ENCODE measurements at places on chromosomes 6 and 20.

DNA sequence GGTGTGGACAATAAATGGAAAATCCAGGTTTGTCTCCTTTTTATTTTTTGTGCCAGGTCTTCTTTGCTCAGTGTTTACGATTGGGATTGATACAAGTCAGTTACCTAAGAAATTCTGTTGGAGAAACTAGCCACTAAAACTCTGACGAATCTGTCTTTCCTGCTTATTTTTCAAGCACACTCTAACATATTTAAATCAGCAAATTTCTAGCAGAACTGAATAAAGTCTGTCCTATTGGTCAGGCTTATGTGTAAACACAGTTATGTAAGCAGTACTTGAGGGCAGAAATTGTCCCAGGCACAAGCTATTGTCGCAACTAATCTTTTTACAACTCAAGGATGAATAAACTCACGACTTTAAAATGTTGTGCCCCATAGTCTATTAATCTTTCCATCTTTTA is 12.1 kb upstream of the EXOC2 start:
- no peak for DNase-seq

GRCh38 chr6:142784344-142784743 is 160.6 kb downstream of the HIVEP2 start:
- DNase-seq: no peak

DNA sequence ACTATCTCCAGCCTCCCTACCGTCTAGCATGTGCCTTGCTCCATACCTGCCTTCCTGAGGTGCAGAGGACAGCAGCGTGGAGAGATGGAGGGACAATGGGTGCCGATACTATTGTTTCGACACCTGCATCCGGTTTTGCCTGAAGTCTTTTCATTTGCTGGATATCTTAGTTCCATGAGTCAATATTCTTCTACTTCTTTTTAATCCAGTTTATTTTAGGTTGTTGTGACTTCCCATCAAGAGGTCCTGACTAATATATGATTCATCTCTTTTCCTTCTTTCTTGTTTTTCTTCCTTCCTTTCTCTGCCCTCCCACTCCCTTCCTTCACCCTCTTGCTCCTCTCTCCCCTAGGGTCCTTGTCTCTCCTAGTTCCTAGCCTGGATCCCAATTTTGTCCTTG is 91.4 kb downstream of the CDH26 start:
- DNase-seq: no peak

- DNase-seq: peak; percentile 26
These were observed 6.0 kb downstream of the NUS1 start for GRCh38 chr6:117681162-117681741.

DNA sequence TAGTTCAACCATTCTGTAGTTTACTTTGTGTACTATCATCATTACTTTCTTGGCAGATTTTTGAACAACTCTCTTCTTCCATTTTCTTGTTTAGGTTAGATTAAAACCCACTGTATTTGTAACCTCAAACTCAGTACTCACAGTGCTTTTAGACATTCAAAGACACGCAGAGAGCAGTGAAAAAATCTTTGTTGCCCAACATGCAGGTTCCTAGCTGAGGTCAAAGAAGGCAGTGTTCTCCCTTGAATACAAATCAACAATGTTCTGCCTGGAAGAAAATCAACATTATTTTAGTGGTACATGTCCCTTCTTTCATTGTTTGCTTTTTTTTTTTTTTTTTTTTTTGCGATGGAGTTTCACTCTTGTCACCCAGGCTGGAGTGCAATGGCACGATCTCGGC is 11.2 kb downstream of the CYB5R4 start:
- no peak for DNase-seq

Data from adipocyte (in vitro differentiated cells).